ENCODE measurements at places on chromosomes 6 and 20.

- no peak for DNase-seq
These were observed 174.4 kb downstream of the OGFRL1 start for GRCh38 chr6:71463061-71463460.

GRCh38 chr6:37812841-37813240 is 6.7 kb upstream of the ZFAND3 start:
- DNase-seq, result no peak

DNA sequence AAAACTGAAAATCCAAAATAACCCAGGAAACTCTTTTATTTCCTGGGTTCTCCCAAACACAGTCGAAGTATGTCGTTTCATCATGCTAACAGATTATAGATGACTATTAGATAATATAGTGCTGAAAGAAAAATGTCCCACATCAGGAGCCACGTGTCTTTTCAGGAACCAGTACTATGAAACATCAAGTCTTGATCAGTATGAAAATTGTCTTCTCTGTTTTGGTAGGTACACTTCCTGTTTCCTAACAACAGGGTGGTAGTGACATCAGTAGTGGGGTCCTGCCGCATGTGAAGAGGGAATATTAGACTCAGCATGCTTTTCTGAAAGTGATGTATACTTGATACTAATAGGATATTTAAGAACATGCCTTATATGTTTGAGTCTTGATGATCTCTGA is 136.7 kb downstream of the HIVEP1 start:
- DNase-seq, result no peak

DNA sequence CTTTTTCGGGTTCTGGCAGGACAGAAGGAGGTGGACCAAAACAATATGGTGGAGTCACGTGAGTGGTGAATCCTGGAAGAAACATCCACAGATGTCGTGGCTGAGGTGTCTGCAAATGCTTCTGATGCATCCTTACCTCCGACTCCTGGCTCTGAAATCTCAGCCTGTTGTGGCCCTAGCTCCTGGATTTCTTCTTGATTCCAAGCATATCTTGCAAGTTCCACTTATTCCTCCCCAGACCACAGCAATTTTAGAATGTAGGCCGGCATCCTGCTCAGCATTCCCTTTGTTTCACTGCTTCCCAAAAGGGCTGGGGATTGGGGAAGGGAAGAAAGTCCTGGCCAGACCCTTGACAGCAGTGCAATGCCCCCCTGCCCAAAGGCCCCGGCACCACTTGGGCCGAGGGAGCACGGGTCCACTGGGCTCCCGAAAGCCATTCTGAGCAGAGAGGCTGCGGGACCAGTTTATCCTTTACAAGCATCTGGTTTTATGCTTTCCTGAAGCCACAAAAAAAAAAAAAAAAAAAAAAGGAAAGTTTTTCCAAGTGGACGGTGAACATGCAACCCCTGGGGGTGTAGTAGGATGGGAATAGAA is 200.9 kb upstream of the RNF24 start:
- no peak for DNase-seq

GRCh38 chr20:32528905-32529670 is 56.0 kb downstream of the NOL4L start:
- DNase-seq, result no peak

- DNase-seq, result no peak
These were observed 42.1 kb downstream of the CYB5R4 start for GRCh38 chr6:83901624-83902023.

DNA sequence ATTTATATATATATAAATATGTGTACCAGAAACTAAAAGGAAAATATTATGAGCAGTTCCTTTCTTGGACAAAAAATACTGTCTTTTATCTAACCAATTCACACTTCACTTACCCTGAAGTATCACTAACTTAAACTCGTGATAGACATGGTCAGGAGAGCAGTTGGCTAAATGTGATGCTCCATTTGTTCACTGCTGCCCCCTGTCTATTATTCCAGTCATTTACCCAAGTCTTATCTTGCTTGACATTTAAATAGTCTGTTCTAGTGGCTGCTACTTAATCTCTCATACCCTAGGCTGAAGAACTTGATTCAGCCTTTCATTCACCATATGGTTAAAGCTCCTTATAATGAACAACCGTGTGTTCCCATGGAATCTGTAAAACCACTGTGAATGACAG is 789.6 kb upstream of the EYS start:
- no peak for DNase-seq

Data from SW 1271 (cell line).